A172 (cell line): ENCODE measurements at places on chromosomes 12 and 14. TPM values are rescaled to one million over a fixed set of nuclear protein-coding genes. Genes with fewer than 3 reads are reported as not detected.

KRT73 gene
- total RNA-seq = not detected in 2 replicates

RNASE2 gene
- not detected in 2 replicates for total RNA-seq

PSMA6 gene
- total RNA-seq = 309 and 344 TPM in 2 replicates

SLC16A7 gene
- total RNA-seq = 8.0 and 23.7 TPM in 2 replicates

SEL1L gene
- 28.0 and 40.0 TPM in 2 replicates for total RNA-seq

CLEC4C gene
- total RNA-seq = not detected in 2 replicates

PTPRQ gene
- 0.02 and 0.12 TPM in 2 replicates for total RNA-seq

ISCU gene
- 112 and 137 TPM in 2 replicates for total RNA-seq

ESR2 gene
- 0.17 TPM in 1 of 2 replicates, not detected in the other for total RNA-seq

- DNase-seq = no peak
These were observed 27.9 kb downstream of the VWF start for GRCh38 chr12:6096527-6096926.

DNA sequence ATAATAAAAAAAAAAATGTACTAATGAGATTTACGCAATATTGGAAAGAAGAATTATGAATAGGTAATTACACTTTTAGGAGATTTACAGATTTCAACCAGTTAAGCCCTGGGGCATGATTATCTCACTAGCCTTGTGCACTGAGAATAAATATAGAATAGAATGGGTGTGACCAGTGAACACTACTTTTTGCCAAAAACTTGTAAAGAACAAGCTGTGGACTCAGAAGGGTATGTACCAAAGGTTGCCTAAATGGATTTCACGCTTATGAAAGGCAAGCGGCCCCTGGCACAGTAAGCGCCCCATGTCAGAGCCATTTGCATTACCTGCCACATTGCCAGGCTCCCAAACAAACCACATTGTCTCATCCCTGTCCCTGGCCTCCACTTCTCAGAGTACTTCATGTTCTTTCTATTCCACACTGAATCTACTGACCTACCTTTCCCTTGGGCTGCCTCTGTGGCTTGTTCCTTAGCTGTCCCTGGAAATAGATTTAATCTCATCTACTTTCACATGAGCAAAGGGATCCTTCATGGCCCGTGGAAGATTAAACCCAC, 170.6 kb upstream of the DIO2 start:
- no peak for DNase-seq

DNA sequence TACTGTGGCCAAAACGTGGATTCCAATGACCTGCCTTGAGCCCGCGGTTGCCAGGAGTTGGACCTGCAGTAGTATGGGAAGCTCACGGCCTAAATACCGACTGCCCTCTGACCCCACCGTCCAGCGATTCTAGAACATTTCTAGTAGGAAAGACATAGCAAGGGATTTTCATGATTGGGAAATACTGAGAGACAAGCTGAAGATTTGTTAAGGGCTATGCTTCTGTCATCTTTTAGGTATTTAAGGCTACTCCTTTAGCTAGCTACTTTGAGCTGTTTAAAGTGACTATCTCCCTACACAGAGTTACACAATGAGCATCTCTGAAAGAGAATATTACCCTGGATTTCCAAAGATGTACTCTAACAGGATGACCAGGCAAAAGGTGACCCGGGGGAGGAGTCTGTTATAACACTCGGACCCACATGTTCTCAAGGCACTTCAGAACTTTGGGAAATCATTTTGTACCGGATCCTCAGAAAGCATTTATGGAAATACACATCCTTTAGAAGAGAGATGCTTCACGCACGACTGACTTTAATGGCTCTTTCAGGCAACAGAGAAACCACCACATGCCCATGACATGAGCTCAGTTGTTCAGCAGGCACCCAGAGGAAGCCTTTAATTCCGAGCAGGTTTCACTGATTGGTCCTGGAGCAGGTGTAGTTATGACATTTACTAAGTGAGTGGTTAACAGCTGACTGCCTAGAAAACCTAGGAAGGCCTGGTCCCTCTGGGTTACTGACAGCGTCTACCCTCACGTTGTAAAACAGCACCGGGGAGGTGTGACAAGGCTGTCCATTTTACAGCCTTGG, 4.2 kb downstream of the BAG5 start:
- no peak for DNase-seq

- DNase-seq = peak; percentile 6
These were observed 101.3 kb upstream of the E2F7 start for GRCh38 chr12:77166696-77167095.

DNA sequence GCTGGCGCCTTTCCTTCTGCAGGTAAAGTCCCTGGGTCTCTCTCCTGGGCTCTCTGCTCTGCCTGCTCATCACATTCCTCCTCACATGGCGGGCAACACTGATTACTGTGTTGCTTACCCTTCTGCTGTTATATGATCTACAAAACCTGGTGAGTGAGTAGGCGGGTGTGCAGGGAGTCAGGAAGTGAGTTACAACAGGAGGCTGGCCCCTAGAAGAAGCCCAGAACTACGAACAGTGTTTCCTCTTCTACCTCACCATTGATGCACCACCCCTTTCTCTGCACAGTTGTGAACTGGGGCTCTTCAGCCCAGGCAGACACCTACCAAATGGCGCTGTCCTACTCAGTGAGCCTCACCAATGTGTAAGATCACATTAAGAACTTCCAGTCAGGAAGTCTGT, 4.9 kb upstream of the KLHL33 start:
- no peak for DNase-seq

DNA sequence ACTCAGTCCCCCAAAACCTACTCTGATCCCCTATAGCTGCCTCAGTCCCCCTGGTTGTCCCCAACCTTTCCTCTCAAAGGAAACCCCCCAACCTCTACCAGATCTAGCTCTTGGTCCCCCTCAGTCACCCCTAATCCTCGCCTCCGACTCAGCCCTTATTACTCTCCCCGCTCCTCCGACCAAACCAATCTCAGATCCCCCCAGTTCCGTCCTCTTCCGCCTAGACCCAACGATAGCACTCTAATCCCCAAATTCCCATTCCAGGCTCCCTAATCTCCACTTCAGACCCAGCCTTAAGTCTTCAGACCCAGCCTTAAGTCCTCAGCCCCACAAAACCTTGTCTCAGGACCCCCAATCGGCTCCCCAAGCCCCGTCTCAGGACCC, 612 bp downstream of the VPS37B start:
- no peak for DNase-seq

DNA sequence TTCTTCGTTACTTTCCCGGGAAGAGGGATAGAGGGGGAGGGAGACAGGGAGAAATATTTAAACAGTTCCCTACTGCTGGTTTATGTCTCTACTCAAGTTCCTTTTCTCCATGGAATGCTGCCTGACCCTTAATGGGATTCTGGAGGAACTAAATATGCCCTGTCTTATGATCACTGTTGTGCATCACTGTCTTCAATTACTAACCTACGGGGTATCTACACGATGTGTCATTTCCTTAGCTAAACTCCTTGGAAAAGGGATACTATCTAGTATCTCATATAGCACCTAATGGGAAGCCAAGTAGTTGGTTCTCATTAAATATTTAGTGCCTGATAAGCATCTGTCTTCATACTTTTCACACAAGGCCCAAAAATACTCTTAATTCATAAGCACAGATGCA, 37.5 kb upstream of the FBLN5 start:
- peak; percentile 23 for DNase-seq

GRCh38 chr12:110543252-110543959, 39.7 kb downstream of the PPTC7 start:
- DNase-seq = peak; percentile 23

GRCh38 chr14:59147007-59147406, 41.5 kb upstream of the DAAM1 start:
- no peak for DNase-seq

DNA sequence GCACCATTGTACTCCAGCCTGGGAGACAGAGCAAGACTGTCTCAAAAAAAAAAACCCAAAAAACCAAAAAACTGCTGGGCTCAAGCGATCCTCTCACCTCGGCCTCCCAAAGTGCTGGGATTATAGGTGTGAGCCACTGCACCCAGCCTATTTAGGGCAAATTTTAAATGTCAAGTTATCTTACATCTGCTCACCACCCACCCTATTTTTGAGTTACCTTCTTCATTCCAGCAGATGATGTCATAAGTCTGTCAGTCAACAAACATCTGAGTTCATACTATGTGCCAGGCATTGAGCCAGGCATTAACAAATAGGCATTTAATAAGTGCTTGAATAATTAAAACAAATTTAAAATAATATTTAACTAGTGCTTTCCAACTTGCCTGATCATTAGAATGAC, 21.5 kb downstream of the BATF start:
- no peak for DNase-seq

GRCh38 chr12:122309564-122310121, 43.3 kb upstream of the VPS33A start:
- DNase-seq = no peak

- DNase-seq = no peak
These were observed 59.4 kb downstream of the BCL11B start for GRCh38 chr14:99212646-99213045.

DNA sequence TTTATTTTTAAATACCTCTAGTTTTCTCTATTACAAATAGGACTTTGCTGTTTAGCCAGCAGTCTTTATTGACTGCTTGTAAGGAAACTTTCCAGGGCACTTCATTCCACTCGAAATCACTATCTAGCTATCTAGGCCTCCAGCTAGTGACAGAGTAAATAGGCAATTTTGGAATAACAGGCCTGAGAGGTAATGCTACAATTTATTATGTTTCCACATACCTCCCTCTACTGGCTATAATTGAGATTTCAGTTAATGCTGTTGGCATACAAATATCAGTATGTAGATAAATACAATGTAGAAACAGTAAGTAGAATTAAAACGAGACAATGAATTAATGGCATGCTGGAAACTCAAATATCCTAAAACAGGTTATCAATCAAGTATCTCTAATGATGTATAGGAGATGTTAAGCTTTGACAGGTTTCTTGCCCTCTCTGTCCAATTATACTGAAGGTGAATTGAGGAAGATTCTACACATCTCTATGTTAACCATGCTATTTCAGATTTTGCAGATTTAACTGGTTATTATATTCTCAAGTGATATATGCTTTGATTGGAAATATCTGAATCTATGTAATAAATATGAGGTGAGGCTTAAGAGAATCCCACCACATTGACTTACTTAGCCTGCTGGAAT, 7.2 kb downstream of the DTD2 start:
- DNase-seq = peak; percentile 3

- DNase-seq = no peak
These were observed 1.7 kb downstream of the OTX2 start for GRCh38 chr14:56808383-56809269.

GRCh38 chr12:112327209-112327938, 54.9 kb downstream of the HECTD4 start:
- DNase-seq = no peak

DNA sequence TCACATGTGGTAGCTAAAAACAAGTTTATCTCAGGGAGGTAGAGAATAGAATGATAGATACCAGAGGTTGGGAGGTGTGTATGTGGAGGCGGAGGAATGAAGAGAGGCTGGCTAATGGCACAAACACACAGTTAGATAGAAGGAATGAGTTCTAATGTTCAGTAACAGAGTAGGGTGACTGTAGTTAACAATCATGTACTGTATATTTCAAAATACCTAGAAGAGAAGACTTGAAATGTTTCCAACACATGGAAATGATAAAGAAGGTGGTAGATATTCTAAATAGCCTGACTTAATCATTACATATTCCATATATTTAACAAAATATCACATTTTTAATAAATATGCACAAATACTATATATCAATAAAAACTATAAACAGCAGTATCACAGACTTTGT, 8.9 kb upstream of the IFNG-AS1 start:
- DNase-seq = no peak

DNA sequence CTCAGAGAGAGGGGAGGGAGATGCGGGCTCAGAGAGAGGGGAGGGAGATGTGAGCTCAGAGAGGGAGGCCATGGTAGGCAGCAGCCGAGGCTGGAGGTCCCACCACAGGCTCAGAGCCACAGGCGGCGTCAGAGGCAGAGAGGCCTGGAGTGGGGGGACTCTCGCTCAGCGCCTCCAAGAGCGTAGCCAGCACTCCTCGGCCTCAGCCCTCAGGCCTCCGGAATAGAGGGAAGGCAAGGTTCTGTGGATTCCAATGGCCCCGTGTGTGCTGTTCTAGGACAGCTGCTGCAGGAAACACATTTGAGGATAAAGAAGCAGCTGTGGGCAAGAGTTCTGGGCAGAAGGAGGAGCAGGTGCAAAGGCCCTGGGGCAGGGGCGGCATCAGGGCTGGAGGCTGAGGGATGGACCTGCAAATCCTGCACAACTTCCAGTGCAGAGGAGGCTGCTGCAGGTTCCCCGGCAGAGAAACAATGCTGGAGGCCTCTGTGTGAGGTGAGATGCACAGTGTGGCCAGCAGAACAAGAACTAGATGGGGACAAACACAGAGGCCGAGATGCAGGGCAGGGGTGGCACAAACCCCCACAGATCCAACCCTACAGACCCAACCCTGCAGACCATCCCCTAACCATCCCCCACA, 59.1 kb upstream of the GALNT9 start:
- DNase-seq = no peak

DNA sequence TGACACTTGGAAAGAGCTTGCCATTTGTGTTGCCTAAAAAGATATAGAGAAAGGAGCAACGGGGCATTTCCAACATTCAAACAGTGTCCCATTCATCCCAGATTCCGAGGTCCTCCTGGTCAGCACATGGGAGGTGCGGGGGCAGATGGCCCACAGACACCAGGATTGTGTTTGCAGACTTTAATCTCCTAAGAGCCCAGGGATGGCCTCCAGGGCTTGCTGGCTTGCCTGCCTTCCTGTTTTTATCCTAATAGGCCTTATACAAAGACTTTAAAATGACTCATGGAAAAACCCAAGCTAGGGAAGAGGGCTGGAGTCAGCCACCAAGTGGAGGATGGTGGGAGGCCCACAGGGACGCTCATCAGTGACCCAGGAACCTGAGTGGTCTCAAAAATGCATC, 21.5 kb upstream of the FAM181A start:
- no peak for DNase-seq

GRCh38 chr14:93317875-93318807, 14.7 kb downstream of the BTBD7 start:
- DNase-seq = peak; percentile 45

DNA sequence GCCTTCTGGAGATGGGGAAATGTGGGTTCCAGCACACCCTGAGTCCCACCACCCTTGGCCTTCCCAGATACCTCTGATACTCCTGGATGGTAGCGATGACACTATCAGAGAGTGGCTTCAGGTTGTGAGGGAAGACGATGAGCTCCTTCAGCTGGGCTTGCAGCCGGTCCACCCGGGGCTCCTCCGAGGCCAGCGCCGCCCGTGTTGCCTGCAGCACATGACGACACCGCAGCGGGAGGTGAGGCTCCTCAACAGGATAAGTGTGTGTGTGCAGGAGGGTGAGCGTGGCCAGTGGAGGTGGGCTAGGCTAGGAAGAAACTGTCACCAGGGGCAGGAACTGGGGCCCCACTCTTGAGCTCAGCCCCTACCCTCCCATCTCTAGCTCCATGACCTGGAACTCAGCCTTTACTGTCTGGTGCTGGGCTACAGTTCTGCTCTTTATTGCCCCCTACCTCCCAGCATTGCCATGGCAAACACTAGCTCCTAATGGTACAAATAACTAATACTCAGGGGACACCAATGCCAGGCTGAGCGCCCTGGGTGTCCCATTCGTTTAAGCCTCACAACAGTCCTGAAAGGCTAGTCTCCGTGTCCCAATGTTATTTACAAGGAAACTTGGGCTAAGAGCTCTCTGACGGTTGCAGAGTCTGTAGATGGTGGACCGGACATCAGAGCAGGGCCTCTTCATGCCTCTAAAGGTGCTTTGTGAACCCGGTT, 64.1 kb downstream of the SYNE3 start:
- no peak for DNase-seq

GRCh38 chr14:32594766-32595165, 265.7 kb downstream of the AKAP6 start:
- no peak for DNase-seq

- DNase-seq = peak; percentile 13
These were observed 143.0 kb upstream of the DDHD1 start for GRCh38 chr14:53295985-53296582.

- DNase-seq = no peak
These were observed 10.8 kb downstream of the ARHGAP5 start for GRCh38 chr14:32087907-32088306.
